ENCODE measurements at places on chromosomes 11 and 22.

GRCh38 chr22:49308300-49308699 lies 519.4 kb downstream of the BRD1 start:
- no peak for DNase-seq

- DNase-seq: no peak
Observed at GRCh38 chr11:2312232-2313042, 10.6 kb downstream of the TSPAN32 start.

DNA sequence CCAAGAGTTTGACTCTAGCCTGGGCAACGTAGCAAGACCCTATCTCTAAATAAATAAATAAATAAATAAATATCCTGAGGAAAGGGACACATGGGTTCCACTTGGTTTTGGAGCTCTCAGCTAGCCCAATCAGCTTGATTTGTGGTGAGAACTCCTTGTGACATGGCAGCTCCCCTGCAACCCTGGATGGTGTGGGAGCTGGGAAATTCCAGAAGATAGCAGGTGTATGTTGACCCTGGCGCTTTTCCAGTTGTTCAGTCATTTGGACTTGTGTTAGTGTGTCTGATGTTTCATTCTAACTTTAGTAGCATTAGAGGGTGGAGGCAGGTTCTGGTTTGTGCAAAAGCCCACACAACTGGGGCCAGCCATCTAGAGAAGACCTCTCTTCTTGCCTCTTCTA lies 148.5 kb upstream of the NCAM1 start:
- DNase-seq: no peak

DNA sequence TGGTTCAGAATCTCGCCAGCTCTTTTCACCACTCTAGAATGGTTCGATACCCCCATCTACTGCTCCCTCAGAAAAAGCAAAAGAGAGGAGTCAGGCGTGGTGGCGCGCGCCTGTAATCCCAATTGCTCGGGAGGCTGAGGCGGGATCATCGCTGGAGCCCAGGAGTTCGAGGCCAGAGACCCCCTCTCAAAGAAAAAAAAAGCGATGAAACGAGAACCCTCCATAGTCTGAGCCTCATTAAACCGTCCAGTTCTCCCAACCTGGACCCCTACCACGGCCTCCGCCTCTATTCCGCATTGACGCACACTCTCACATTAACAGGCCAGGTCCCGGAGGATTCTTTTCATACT lies 439 bp downstream of the SPA17 start:
- DNase-seq: no peak

DNA sequence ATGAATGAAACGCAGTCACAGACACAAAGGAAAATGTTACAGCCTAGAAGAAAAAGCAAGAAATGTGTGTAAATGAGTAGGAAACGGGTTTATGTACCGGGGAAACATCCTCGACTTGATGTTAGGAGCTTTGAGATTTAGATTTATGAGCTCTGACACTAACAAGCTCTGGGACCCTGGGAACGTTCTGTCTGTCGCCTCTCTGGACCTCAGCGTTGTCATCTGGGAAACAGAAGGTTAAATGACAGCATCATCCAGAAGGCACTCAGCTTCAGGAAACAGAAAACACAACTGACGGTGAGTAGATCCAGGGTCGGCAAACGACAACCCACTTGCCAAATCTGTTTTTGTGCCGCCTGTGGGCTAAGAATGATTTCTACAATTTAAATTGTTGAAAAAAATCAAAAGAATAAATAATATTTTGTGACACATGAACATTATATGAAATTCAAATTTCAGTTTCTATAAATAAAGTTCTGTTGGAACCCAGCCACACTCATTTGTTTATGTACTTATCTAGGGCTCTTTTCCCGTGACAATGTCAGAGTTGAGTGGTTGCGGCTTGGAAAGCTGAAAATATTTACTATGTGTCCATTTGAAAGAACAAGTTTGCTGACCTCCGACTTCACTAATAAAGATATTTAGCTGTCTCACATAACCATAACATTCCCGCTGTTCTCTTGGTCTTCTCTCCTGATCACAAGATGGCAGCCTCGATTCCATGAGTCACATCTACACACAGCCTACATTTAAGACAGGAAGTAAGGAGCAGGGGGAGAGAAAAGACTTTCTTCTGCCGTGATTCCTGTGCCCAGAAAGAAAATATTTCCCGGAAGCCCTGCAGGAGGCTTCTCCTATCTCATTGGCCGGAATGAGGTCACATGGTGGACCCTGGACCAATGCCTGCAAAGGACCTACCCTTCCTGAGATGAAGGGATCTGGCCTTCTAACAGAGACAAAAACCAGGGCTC lies 47.1 kb upstream of the SYT13 start:
- peak; percentile 59 for DNase-seq

GRCh38 chr11:21415606-21416005 lies 746.2 kb downstream of the NELL1 start:
- no peak for DNase-seq

GRCh38 chr11:67731583-67731982 lies 57.2 kb upstream of the ALDH3B2 start:
- peak; percentile 18 for DNase-seq

GRCh38 chr11:637593-638521 lies 788 bp downstream of the DRD4 start:
- DNase-seq: no peak

DNA sequence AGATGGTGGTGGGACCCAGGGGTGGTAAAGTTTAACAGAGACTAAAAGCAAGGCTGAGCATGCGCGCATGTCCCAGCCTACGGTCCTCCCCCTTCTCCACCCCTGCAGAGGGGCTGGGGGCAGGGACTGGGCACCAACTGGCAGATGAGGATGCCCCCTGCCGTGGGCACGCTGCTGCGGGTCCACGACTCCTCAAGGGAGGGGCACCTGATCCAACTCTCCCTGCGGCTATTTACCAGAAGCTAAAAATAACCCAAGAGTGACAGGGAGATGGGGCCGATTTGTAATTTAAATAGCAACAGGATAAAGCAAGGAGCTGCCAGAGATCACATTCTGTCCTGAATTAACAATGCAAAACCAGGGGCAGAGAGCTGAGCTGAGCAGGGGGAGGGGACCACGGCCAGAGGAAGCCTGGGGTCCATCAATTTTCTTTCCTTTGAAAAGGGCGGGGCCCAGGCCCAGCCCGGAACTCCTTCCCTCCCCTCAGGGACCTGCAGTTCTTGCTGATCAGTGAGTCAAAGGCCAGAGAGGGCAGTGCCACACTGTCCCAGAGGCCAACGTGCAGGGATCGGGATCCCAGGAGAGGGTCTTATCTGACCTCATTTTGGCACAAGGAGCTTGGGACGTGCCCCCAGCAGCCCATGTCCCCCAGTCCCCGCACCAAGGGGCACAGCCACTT lies 8.1 kb upstream of the DGKZ start:
- no peak for DNase-seq

- DNase-seq: no peak
Observed at GRCh38 chr11:23957314-23957713, 539.5 kb upstream of the LUZP2 start.

- no peak for DNase-seq
Observed at GRCh38 chr11:811446-812245, 1.9 kb downstream of the RPLP2 start.

- DNase-seq: no peak
Observed at GRCh38 chr11:106727256-106727655, 291.0 kb downstream of the GUCY1A2 start.

- no peak for DNase-seq
Observed at GRCh38 chr22:38062791-38063190, 5.6 kb downstream of the PICK1 start.

DNA sequence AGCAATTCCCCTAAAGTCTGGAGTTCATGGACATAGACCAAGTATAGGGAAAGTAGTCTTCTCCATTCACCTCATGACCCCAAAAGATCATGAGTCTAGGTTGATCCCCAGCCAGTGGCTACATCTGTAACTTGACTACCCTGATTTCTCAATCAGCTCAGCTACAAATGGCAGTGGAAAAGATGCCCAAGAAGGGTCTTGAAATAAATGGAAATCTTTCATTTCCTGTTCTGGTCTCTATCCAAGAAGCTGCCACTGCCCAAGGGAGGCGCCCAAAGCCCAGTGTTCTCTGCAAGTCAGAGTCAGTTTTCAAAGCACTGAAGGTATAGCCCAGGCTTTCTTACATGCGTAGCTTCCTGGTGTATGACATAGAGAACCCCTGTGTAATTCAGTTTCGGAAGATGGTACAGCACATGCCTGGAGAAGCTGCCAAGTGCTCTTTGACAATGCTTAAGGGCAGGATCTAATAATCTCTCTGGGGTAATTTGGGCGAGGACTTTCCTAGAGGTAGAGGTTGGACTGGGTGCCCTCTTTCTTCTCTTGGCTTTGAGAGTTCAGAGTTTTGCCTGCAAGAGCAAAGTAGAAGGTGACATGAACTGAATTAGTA lies 101.1 kb downstream of the ADAMTS15 start:
- DNase-seq: no peak

DNA sequence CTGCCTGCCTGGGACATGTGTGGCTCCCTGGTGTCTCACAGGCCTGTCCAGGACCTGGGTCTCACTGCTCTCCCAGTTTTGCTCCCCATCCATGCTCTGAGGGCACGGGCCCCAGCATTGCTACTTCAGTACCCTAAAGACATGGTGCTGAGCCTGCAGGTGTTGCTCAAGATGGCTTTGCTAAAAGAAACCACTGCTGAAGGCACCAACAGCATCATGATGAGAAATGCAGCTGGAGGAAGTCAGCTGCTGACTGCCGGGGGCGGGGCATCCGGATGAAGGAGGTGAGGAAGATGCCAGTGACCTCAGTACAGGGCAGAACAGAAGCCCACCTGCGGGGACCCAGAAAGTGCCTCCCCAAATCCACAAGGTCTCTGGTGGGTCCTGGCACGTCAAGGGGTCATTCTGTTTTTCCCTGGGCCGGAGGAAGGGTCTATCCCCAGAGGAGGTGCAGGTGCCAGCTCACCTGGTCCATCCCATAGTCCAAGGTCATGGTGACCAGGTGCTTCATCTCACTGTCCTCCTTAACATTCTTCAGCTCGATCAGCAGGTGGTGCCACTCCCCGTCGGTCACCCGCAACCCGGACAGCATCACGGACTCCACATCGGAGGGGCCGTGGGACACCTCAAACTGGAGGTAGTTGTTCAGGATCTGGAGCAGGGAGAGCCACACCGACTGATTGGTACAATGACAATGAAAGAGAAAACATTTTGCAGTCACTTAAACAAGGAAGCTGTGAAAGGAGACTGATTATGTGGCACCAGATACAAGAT lies 63.9 kb downstream of the TRMU start:
- DNase-seq: no peak

DNA sequence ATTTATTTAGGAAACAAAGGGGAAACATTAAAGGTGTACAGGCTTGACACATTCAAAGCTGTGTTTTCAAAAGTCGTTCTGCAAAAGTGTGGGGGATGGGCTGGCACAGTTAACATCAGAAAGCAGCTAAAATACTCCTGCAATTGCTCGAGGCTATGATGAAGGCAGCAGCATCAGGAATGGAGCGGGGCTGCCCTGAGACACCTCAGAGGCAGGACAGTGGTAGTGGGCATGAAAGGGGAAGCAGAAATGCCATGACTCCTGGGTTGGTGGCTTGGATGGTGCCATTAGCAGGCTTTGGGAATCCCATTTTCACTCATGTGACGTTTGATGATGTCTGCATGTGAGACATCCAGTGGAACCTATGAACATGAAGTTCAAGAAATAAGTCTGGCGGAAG lies 646 bp downstream of the NCAPD3 start:
- no peak for DNase-seq

GRCh38 chr11:122709039-122709760 lies 53.7 kb downstream of the UBASH3B start:
- no peak for DNase-seq

DNA sequence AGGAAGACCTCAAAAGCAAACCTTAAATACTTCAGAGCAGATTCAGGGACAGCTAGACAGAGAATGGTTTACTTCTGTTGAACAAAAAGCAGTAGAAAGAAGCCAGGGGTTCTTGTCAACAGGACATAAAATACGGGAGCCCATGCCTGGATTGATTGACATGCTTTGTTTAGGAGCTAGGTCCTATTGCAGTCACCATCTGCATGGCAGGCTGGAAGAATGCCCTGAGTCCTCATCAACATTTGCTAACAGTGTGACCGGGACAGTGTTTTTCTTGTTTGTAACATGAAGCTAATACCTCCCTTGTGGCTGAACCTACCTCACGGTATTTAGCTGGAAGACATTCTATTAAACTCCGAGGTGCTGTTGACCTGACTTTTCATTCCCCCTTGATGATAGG lies 225.4 kb downstream of the NTM start:
- no peak for DNase-seq

GRCh38 chr22:45760682-45761081 lies 89.0 kb downstream of the ATXN10 start:
- no peak for DNase-seq

Data from HuH-7.5 (cell line).